ENCODE measurements at places on chromosomes 2 and 18.

DNA sequence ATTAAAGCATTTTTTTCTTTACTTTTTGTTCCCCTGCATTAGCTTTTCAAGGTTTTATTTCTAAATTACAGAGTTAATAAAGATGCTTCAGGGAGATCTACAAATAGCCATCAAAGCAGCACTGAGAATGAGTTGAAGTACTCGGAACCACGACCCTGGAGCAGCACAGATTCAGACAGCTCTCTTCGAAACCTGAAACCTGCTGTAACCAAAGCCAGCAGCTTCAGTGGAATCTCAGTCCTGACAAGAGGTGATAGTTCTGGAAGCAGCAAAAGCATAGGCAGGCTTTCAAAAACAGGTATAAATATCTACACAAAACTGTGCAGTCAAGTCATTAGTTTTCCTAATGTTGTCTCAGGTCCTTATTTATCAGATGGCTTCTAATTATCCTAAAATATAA lies 102.8 kb upstream of the UBXN4 start:
- no peak for DNase-seq

GRCh38 chr18:5825663-5826062 lies 69.7 kb downstream of the TMEM200C start:
- DNase-seq, result no peak

DNA sequence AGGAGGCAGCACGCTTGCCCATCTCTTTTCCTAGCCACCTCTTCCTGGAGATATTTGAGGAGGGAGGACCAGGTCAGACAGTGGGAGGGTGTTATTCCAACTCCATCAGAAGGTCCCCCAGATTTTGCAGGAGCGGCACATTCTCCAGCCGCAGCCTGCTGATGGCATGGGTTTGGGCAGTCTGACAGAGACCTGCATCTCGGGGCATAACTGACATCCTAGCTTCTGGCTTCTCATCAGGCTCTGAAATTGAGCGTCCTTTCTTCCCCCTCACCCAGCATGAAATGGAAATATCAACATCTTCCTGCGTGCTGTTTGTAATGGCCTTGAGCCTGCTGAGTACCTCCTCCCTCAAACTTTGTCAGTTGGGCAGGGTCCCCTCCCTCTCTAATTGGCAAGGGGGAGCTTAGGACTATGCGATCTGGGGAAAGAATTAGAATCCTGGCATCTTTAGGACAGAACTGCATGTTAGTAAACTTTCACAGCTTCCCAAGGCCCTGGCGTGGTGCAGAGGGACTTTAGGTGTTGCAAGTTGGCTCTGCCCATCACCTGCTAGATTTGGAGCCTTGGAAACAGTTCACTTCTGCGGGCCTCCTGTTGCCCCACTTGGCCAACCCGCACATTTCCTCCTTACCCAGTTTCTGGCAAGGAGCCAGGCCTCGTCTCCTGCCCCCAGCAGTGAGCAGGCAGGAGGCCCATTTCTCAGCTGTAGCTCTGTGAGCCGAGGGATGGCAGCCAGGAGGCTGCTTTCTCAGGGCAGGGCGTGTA lies 2.2 kb downstream of the ITM2C start:
- peak; percentile 39 for DNase-seq

GRCh38 chr2:233247744-233248143 lies 3.7 kb upstream of the ATG16L1 start:
- peak; percentile 39 for DNase-seq

DNA sequence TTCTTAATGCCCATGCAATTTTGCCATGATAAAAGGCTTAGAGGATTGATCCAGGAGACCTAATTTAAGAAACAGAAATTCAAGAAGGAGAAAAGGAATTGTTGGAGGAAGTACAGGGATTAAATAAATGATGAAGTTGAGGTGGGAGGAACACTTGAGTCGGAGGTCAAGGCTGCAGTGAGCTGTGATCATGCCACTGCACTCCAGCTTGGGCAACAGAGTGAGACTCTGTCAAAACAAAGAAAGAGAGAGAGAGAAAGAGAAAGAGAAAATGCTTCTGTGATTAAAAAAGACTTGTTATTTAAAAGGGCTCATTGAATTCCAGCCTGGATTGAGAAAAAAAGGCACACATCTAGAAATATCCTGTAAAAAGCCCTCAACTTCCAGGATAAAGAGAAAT lies 123.2 kb downstream of the B3GNT2 start:
- no peak for DNase-seq

- no peak for DNase-seq
These were observed 110.5 kb downstream of the TCF4 start for GRCh38 chr18:55477499-55477859.

DNA sequence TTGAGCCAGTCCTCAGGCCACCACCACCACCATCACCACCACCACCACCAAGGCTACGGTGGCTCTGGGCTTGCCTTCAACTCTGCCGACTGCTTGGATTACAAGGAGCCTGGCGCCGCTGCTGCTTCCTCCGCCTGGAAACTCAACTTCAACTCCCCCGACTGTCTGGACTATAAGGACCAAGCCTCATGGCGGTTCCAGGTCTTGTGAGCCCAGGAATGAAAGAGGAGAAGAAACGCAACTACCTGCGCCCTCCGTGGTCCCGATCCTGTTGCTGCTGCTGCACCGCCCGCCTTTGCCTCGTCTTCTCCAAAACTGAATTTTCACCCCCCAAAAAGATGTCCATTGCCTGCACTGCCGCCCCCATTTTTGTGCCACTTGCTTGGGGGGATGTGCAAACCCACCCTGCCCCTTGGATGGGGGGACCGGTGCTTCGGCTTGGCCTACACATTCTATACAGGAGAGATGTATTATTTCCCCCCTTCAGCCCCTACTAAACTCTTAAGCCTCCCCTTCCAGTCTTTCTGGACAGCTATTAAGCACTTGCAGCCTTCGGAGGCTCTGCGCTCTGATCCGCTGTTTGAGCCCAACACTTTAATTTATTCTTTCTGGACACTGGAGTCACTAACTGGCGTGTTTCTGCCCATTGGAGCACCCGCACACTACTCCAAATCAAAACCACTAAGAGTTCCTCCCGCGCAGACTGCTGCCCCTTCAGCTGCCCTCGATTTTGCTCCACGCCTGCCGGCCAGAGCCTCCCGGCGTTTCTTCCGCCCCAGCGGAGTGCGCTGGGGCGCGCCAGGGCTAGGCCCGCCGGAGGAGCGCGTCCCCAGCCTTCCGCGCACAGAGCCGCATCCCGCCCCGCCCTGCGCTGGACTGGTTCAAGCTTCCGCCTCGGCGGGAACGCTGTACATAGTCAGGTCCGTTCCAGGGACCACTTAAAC lies 5.7 kb downstream of the OTX1 start:
- DNase-seq, result no peak

GRCh38 chr2:165790466-165790865 lies 3.6 kb downstream of the GALNT3 start:
- DNase-seq, result no peak

DNA sequence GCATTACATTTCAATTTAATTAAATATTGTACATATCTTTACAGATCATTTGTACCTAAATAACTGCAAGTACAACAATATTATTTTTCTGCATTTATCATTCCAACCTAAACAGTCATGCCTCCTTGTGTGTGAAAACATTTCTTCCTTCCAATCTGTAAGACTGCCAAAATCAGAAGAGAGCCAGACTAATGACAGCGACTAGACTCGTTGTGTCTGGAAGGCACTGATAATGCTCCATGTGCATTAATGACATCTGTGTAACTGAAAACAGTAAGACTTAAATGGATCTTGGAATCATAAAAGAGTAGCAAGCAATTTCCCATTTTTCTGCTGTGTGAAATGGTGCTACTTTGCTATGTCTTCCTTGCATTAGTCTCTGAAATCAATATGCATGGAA lies 278.0 kb upstream of the DSEL start:
- DNase-seq, result no peak

GRCh38 chr2:160505256-160505655 lies 11.6 kb upstream of the RBMS1 start:
- no peak for DNase-seq

- DNase-seq, result no peak
These were observed 31.0 kb downstream of the GYPC start for GRCh38 chr2:126686841-126687485.

GRCh38 chr2:148658807-148659722 lies 14.5 kb downstream of the EPC2 start:
- no peak for DNase-seq

DNA sequence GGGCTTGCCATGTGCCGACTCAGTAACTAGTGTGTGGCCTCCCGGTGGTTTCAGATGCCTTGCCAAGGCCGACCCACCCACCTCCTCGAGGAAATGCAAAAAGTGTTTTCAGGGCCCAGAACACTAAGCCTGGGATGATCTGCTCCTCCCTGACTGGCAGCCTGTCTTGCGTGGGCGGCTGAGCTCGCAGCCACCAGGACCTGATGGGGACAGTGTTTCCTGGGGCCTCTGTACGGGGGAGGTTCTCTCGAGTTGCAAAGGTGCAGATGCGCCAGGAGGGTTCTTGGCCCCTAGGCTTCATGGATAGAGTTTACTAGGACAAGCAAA lies 85.2 kb downstream of the GLI2 start:
- no peak for DNase-seq

- DNase-seq, result no peak
These were observed at the start of gene CCBE1 for GRCh38 chr18:59697236-59697932. Gene CCBE1, minus strand, starts transcription at chr18:59697423.

- DNase-seq, result no peak
These were observed 109.9 kb upstream of the CD302 start for GRCh38 chr2:159907909-159908308.

GRCh38 chr2:224359569-224359968 lies 42.3 kb downstream of the FAM124B start:
- no peak for DNase-seq

DNA sequence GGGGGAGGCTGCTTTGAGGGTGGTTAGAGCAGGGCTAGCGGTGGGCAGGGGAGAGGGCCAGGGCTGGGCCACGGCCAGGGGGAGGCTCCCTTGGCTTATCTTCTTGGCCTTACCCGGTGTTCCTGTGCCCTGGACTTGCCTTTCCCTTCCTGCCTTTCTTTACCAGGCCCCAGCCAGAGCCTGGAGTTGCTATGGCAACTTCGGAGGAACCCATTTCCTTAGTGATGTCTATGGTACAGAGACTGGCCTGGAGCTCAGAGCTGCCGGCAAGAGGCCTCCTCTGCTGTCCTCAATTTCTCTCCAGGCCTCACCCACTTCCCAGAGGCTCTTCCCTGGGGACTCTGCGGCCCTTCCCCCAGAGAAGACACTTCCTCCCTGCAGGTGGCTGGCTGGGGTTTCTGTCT lies 11.5 kb downstream of the SPEG start:
- no peak for DNase-seq

GRCh38 chr2:241762933-241763369 lies 13.7 kb upstream of the GAL3ST2 start:
- DNase-seq, result peak; percentile 28

- DNase-seq, result no peak
These were observed 384.3 kb upstream of the LYPD1 start for GRCh38 chr2:133054297-133054696.

- no peak for DNase-seq
These were observed 43.4 kb downstream of the COMMD1 start for GRCh38 chr2:61948661-61949457.

- DNase-seq, result no peak
These were observed 284.7 kb upstream of the ZC3H15 start for GRCh38 chr2:186201371-186201770.

- DNase-seq, result no peak
These were observed 19.8 kb downstream of the POU3F3 start for GRCh38 chr2:104873689-104874054.

GRCh38 chr2:165953306-165953654 lies 296 bp downstream of the TTC21B start:
- no peak for DNase-seq

- no peak for DNase-seq
These were observed 38.0 kb downstream of the AKAIN1 start for GRCh38 chr18:5159080-5159479.

DNA sequence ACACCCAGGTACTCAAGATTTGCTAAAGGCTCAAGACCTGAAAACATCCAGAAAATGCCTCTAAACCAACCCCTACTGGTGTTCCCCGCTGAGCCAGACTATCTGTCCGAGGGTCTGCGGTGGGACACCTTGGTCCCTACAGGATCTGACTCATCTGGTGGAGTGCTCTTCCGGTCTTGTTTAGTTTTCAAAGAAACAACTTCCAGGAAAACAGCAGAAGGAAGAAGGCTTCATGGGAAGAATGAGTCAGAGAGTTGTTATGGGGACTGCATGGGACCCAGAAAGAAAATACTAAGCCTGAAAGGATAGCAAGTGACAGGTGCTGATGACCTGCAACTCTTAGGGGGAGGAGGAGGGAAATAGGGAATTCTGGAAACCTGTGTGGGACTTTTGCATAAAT lies 41.3 kb downstream of the ZFP36L2 start:
- no peak for DNase-seq

GRCh38 chr2:43361286-43361685 lies 134.9 kb upstream of the ZFP36L2 start:
- DNase-seq, result no peak

DNA sequence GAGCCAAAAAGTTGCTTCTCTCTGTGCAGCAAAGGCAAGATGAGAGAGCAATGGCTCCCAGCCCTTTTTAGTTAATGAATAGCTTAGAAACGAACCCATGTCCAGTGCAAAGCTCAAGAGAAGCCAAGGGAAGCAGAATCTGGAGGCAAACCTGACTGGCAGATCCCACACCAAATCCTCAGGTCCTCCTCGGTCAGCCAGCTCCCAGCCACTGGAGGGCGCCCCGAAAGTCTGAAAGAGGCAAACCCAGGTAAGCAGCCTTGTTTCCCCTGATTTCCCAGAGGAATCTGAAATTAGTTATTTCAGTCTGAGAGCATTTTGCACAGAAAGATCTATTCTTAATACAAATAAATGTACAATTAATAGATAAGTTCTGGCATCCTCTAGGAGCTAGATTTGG lies 71.3 kb upstream of the PID1 start:
- no peak for DNase-seq

GRCh38 chr2:128754246-128754724 lies 435.6 kb upstream of the HS6ST1 start:
- no peak for DNase-seq

- no peak for DNase-seq
These were observed 35.2 kb downstream of the PCBP1 start for GRCh38 chr2:70122470-70122869.

DNA sequence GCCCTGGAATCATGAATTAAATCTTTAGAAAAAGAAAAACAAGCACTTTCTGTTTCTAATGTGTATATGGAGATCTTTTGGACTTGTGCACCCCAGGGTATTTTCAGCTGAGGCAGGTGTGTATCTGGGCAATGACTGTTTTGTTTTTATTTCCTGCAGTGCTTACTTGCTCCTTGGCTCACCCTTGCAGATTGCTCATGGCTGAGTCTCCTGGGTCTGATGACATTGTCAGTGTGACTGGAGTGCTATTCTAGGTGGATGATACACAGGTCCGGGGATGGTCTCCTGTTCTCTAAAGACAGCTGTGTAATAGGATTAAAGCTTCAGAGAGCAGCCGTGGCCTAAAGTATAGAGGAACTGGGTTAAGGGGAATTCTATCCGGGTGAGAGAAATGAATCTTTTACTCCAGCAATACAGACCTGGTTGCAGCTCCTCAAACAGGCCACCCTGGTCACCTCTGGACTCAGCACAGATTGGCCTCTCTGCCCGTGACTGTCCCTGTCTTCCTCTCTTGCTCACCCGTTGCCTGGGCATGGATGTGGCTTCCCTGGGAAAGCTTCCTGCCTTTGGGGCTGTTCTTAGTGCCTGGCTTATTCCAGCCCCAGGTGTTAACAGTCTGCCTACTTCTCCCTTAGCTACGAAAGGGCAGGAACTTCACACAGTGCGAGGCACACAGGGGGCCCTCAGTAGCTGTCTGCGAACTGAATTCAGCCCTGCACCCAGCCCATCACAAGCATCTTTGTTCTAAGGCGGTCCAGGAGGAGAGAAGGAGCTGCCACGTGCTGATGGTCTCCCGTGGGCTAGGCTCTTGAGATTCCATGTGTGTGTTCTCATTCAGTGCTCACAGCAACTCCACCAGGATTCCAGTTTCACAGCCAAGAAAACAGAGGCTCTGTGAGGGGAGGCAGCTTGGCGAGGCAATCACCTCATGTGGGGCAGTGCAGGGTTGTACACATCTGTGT lies 84.3 kb downstream of the ACOXL start:
- DNase-seq, result no peak

All from stimulated activated CD4-positive, alpha-beta T cell treated with anti-CD3 and anti-CD28 coated beads, TNF-alpha, amount 100 ng/mL, for 1 hour (primary cell).